Right ventricle myocardium superior (tissue), 1 donor: ENCODE measurements at places on chromosomes 7 and 10.

DNA sequence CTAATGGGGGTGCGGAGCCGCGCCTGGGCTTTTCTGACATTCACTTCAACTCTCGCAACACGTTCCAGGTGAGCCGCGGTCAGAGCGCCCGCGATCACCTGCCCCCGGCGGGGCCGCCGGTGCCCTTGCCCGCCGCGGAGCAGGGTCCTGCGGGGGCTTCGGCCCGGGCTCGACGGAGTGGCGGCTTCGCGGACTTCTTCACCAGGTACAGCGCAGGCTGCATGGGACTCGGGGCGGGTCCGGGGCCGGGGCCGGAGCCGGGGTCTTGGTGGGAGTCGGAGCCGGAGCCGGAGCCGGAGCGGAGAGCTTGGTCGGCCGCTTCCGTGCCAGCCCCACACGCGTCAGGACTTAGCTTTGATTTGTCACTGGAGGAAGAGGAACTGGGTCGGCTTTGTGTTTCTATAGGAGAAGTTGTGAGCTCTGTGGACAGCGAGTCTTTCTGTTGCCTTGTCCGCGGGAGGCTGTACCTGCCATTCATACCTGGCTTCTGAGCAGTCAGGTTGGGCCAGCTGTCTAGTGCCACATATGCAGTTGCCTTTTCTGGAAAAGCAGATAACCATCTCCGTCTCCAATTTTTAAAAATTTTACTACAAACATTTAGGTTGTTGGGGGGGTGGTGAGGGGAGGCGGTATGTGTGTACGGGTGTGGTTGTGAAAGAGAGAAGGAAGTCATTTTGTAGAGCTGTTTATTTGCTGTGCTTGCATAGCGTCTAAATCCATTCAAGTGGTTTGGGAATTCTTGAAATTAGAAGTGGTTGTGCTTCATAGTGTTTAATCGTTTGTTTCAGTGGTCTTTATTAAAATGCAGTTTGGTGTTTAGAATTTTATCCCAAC, 1.3 kb downstream of the TBC1D12 start:
- DNase-seq, result peak; percentile 73

GRCh38 chr7:81562581-81562980, 207.3 kb downstream of the HGF start:
- no peak for DNase-seq

DNA sequence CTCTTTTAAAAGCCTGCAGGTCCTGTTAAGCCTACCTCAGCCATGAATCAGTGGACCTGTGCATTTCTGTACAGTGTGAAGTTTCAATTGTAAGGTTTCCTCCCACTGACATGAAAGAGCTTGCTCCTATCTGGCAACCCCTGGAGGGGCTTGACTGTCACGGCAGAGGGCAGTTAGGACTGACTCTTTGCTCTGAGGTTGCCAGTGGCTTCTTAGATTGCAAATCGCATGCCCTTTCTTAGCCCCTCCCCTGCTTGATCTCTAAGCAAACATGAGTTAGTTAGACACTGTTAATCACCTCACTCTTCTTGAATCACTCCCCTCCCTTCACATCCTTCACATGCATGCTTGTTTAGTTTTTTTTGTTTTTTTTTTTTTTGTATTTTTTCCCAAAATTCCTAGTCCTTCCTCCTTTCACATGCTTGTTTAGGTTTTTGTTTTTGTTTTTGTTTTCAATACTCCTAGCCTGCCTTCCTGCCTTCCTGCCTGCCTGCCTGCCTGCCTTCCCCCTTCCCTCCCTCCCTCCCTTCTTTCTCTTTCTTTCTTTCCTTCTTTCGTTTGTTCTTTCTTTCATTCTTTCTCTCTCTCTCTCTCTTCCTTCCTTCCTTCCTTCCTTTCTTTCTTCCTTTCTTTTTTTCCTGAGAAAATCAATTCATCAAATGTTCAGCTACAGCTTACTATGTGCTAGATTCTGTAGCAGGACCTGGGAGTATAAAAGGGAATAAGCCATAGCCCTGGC, 6.0 kb upstream of the HIPK2 start:
- no peak for DNase-seq

GRCh38 chr7:154832557-154833138, 170.3 kb downstream of the PAXIP1 start:
- DNase-seq, result no peak

DNA sequence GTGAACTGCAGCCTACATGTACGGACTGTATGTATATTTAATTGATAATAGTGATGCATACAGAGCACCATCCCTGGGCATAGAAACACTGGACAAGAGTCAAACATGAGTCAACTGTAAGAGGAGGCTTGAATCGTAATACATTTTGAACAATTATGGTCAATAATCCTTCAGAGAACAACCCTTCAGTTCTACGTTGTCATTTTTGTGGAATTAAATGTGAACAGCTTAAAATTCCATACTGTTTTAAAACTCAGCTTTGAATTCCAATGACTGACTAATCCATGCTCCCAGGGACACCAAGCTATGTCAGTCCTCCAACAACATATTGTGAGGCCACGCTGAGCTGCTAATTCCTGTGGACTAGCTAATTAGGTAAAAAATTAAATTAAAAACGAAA, 41.5 kb upstream of the KMT2E start:
- DNase-seq, result no peak

GRCh38 chr7:33705333-33705833, 200.0 kb upstream of the BMPER start:
- no peak for DNase-seq

- peak; percentile 46 for DNase-seq
Measured at GRCh38 chr10:29621161-29621560, 13.6 kb downstream of the SVIL start.

DNA sequence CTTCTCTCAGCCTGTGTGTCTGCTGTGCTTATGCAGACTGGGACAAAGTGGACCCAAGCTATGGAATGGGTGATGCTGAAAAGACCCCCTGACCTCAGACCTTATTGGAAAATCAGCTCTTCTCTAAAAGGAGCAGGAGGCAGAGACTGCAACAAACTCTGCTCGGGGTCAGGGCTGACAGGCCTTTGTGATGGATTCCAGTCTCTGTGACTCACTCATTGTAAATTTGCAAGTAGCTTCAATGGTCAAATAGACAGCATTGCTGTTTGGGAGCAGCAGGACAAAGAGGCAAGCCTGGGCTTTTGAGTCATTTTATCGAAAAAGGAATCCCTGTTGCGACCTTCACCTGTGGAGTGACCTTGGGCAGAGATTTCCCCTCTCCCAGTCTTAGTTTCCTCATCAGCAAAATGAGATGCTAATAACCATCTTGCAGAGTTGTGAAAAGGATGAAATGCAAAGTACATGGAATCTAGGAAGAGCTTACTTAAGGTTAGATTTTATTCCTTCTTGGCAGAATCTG, 26.1 kb upstream of the GPR26 start:
- no peak for DNase-seq

DNA sequence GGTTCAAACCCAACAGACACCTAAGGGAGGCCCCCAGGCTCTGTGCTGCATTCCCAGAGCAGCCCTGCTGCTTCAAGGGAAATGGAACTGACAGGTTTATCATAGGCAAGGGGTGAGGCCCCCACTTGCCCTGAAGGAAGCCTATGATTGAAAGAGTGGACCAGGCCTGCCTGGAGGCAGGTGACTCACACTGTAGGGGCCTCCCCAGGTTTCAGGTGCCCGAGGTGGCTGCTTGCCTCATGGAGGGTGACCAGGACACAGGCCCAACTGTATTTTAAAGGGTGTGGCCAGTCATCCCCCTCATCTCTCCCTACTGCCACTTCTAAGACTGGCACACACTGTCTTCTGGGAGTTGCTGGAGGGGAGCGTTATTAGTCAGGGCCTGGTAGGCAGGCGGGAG, 85.4 kb downstream of the ATXN7L1 start:
- no peak for DNase-seq

DNA sequence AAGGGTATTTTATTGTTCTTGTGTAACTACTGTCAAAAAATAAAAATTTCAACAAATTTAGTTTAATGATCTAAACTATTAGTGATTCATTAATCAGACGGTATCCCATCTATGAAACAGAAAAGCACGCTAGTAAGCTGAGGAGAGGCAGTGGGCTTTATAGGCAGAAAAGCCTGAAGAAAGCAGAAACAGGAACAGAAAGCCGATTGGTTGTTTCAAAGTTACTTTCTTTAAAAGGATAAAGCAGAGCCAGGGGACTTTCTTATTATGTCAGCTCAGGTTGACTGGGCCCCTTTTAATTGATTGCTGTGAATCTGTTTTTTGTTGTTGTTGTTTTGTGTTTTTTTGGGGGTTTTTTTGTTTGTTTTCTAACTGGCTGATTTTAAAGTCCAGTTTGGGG, 105.5 kb downstream of the TES start:
- no peak for DNase-seq

GRCh38 chr10:102335184-102335583, 60.3 kb upstream of the NFKB2 start:
- peak; percentile 76 for DNase-seq

- no peak for DNase-seq
Measured at GRCh38 chr10:13615650-13616300, 29.0 kb downstream of the PRPF18 start.

DNA sequence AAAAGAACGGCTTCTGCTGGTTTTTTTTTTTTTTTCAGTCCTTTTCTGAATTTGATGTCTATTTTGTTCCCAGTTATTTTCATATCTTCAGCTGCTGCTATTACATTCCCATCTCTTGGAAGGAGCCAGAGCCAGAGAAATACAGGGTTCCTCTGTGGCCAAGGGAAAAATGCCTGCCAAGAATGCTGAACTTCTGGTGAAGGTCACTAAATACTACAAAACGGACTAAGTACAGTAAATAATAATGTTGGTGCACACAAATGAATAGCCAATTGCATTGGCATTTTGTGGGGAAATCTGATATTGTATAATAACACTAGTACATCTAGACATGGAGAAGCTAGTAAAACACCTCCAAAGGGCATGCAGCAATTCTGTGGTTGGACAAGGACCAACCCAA, 56.3 kb upstream of the ZEB1 start:
- DNase-seq, result peak; percentile 39

DNA sequence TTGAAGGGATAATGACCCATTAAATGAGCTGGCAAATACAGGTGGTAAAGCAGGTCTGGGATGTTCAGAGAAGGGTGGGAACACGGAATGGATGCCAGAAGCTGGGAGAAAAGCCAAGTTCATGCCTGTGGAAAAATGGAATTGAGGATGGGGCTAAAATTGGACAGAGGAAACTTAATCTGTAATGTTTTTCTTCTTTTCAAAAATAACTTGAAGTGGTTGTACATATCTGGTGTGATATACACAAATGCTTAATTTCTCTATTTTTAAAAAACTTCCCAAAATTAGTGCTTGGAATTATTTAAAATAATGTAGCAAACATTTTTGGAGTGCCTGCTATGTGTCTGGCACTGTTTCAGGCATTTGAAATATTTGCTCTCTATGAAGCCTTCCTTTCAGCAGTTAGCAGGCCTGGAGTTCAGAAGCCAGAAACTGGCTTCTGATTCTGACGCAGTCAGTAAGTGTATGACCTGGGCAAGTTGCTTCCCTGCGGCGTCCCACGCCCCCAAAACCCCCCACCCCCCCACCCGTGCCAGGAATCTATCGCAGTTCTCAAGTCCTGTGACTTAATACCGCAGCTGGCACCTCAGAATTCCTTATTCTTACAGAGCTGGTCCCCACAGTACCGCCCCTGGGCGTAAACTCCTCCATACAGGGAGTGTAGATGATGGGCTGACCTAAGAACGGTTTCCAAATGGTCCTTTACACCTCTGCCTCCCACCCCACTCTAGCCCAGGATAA, 828 bp upstream of the MALSU1 start:
- peak; percentile 46 for DNase-seq

DNA sequence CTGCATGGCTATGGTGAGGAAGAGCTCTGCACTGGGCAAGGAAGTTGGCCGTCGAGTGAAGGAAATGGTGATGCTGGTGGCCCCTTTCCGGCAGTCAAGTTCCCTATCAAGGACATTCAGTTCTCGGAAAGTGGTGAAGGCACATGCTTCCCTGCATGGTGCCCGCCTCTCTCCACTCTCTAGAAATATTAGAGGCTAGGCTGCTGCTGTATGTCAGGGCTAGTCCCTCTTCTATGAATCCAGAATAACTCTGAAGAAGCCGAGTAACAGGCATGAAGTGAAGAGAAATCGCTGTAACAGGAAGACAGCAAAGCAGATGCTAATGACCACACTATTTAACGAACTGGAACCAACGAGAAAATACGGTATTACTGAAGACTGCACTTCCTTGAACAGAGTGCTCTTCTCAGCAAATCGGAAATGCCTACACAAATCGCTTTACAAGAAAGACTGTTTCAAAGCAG, 5.4 kb downstream of the IDI1 start:
- peak; percentile 59 for DNase-seq

GRCh38 chr10:118107541-118107940, 60.8 kb upstream of the RAB11FIP2 start:
- DNase-seq, result no peak

GRCh38 chr7:31564661-31565060, 50.8 kb downstream of the ITPRID1 start:
- DNase-seq, result no peak

- DNase-seq, result no peak
Measured at GRCh38 chr10:62990126-62990525, 143.0 kb upstream of the NRBF2 start.

- DNase-seq, result no peak
Measured at GRCh38 chr7:82810558-82811259, 352.0 kb downstream of the PCLO start.

DNA sequence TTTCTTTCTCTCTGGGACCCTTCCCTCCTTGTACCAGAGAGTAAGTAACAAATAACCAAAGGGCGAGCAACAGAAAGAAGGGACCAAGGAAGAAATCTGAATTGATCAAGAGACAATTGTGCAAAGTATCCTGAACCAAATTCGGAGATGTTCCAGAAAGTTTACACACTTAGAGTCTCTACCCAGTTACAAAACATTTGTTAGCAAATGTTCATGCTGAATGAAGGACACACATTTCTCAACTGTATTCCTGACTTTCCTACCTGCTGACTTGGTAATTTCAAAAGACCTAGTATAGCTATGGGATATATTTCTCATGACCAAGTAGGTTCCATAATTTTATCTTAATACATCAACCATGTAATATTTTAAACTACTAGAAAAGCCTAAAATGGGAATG, 37.4 kb downstream of the LYZL1 start:
- DNase-seq, result no peak

DNA sequence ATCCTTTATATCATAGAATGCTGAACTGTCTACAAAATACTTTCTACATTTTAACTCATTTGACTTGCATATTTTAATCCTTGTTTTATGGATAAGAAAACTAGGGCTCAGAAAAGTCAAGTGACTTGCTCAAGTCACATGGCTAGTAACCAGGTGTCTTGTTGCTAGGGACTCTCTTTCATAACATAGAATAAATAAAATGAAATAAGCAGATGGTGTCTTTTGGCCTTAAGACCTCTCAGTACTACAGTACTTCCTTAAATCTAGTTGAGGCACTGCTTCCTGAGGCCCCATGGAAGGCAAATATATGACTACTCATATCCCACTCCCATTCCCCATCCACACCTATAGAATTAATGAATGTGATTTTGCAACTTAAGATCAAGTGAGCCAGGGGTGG, 87.9 kb downstream of the CDK6 start:
- no peak for DNase-seq

- DNase-seq, result no peak
Measured at GRCh38 chr10:110531687-110532086, 34.0 kb downstream of the DUSP5 start.

DNA sequence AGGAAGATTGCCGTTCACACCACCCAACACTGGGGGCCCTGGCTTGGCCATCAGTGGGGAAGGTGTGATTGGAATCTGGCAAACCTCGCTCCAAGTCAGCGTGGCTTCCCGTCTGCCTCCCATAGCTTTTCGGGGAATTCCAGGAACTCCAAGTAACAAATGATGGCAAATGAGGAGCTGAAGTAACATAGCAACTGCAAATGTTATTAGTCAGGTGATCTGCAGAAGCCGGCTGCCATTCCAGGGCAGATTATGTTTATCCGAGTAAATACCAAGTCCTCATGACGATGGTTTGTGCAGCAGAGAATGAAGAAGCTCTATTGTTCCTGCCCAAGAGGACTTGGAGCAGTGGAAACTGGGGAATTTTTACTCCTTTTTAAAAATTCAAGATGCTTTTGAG, 270.5 kb upstream of the PODXL start:
- DNase-seq, result no peak
